Stimulated activated CD4-positive, alpha-beta T cell treated with anti-CD3 and anti-CD28 coated beads, TNF-alpha, amount 100 ng/mL, for 1 hour (primary cell): ENCODE measurements at places on chromosomes 2 and 18.

DNA sequence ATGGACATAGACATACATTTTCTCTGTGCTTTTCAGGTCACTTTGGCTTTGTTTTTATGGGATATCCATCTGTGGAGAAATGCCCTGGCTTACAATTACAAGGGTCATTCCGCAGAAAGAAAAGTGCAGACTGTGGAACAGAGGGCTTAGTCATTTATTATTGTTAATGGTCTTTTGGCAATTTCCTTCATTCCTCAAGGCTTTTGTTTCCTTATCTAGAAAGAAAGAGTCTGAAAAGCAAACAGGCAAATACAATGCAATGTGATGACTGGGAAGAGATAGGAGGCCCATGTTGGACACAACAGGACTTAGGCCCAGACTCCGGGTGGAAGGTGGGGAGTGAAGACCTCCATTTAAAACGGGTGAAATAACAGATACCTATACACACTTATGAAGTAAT lies 129.5 kb upstream of the CAVIN2 start:
- DNase-seq, result no peak

DNA sequence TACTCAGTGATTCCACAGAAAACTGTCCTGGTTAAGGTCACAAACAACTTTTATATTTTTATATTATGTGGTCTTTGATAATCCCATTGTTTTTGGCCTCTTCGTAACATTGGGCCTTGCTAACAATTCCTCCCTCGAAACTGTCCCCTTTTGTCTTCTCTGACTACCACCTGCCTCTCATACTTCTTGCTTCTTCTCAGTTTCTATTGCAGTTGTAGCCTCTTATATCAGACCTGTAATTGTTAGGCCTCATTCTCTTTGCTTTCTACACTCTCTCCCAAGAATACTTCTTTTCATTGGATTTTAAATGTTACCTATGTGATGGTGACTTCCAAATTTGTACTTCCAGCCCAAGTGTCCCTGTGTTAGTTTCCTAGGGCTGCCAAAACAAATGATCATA lies 44.7 kb downstream of the MC4R start:
- no peak for DNase-seq

DNA sequence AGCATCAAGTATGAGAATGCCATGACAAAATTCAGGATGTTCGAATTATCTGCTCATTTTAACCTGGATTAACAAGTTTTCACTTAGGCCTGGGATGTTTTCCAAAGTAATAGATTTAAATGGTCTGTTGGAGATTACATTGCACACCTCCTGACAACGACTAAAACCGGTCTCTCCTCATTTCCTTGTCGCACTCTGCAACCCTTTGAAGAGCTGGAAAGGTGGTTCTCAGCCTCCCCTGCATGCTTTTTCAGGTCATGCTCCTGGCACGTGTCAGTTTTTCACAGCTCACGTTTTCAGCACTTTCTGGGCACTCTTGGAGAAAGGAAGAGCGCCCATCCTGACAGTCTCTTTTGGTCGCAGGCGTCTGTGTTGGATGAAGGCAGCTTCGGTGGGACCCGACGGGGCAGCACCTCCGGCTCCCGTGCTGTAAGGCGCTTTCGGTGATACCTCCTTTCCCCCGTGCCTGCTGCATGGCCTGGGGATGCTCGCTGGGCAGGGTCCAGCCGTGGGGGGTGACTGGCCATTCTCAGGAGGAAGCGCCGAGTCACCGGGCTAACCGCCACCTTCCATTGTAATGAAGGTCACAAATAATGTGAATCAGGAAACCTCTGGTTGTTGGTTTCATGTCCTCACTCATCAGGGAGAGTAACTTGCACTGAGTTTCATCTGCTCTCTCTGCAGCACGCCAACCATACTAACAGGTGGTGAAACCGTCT lies 63.5 kb upstream of the RBM44 start:
- DNase-seq, result no peak

GRCh38 chr2:43430489-43430888 lies 165.3 kb downstream of the THADA start:
- no peak for DNase-seq

GRCh38 chr2:129914538-129915302 lies 64.7 kb upstream of the RAB6C start:
- DNase-seq, result no peak

- no peak for DNase-seq
Measured at GRCh38 chr2:24329700-24330099, 30.6 kb downstream of the ITSN2 start.

- no peak for DNase-seq
Measured at GRCh38 chr2:209499069-209499468, 75.2 kb downstream of the MAP2 start.

DNA sequence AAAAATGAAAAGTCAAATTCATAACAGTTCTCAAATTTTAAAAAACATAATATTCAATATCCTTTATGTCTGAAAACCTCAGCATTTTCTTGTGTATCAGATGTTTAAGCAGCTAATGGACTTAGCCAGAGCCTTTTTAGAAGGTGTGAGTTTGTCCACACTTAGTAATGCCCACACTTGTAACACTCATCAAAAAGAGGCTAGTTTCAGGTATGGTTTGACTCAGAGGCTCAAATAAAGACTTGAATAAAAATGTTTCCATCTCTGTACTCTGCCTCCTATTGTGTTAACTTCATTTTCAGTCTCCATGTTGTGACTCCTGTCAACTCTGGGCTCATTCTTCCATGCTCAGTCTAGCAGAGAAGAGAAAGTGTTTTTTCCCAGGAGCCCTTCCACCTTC lies 311.6 kb downstream of the IRS1 start:
- DNase-seq, result no peak

DNA sequence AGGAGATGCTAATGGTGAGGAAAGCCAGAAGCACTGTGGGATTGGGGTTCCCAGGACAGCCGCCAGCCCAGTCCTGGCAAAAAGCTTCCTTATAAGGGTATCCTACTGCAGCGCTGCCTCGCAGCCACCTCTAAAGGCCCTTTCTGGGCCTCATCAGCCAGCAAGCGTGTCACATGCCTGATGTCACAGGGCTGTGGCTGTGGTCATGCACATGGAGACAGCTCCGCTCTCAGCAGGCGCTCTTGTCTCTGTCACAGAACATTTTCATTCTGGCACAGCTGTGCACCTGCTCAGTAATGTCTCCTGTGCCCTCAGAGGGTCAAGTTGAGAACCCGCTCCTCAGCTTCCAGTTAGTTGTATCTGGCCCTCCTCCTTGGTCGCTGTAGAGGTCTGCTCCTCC lies 17.7 kb upstream of the MAL start:
- DNase-seq, result no peak

DNA sequence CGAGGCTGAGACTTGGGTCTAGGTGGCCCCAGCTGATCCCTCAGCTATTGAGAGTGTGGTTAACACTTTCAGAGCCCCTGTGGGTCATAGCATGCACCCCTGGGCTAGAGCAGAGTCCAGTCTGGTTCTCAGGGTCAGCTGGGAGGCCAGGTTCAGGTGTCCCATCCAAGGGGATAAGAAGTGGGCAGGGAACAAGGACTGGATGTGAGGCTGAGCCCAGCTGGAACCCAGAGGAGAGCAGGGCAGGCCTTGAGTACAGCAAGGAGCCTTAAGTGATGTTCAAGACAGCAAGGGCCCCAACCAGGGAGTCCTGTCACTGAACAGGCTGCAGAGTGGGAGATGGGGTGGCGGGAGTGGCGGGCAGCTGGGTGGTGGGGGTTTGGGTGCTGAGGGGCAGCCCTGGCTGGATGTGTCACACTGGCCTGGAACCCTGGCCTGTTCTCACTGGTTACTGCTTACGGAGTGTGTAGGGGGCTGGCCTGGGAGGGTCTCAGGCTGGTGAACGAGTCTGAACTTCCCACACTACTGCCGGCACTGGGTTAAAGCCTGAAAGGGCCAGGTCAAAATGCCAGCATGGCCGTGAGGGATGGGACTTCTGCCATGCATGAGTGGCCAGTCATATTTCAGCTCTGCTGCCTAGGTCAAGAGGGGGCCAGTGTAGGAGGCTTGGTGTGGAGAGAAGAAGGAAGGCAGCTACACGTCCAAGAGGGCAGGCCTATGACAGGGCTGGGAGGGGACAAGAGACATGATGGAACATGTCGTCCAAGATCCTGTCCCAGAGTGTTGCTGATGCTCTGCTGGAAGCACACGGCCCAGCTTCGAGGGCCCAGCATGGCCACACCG lies 13.6 kb downstream of the TMEM185B start:
- no peak for DNase-seq

GRCh38 chr2:98709535-98709934 lies 21.4 kb downstream of the MGAT4A start:
- DNase-seq, result no peak

DNA sequence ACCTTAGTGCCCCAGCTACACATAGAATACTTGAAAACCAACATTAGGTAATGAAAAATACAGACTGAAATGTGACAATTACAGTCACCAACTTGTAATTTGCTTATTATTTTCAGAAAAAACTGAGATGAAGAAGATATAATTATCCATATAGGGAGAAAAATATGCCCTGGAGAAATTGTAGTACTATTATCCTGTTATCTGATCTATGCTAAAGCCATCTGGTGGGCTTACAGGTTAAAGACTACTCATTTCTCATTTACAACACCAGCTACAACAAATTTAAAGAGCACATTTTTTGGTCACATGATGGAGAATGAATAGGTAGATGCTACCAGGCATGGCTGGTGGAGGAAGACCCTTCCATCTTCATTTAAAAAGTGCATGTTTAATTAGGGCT lies 79.6 kb upstream of the NYAP2 start:
- no peak for DNase-seq

DNA sequence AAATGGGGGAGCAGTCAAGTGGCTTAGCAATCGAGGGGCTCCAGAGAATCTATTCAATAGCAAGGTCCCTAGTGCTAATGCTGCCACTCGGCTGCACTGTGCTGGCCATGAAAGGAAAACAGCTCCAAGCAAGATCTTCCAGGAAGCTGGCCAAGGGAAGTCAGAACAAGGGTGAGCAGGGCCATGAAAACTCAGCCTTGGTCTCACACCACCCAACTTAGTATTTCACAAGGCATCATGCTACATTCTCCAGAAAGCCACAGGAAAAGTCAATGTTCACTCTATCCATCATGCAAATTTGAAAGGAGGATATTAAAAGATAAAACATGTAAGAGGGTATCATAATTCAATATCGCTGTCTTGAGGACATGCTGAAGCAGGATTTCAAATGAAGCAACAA lies 35.7 kb downstream of the NRP2 start:
- DNase-seq, result no peak

GRCh38 chr2:199136681-199137080 lies 321.1 kb downstream of the SATB2 start:
- DNase-seq, result no peak

- DNase-seq, result no peak
Measured at GRCh38 chr2:178949584-178949983, 100.4 kb downstream of the CCDC141 start.

- DNase-seq, result no peak
Measured at GRCh38 chr2:240636563-240637115, 11.4 kb downstream of the GPR35 start.

DNA sequence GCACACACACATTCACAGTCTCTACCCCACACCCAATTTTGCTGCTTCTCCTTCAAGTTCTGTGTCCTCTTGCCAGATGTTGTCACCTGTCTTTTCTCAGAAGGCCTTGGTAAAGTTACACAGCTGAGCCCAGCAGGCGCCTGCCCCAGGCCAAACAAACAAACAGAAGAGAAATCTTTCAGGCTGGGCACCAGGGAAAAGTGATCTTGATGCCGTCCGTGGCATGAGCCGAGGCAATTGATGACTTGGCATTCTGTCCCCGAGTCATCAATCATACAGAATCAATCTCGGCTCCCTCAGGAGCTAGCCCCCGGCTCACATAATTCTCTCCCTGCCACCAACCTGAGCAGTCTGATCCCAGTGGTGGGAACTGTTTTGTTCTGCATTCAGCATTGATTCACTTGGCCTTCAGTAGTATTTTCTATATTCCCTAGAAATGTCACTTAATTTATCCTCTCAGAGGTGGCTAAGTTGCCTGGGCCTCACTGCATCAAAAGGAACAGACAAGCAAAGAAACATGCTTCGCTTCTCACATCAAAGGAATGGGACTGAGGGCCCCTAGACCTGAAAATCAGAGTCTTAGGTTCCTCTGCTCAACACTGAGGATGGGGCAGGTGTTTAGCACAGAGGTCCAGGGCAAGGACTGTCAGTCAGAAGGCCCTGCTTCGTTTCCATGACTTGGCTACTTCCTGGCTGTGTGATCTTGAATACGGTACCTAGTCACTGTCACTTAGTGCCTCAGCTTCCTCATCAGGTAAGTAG lies 278.8 kb upstream of the CELF4 start:
- no peak for DNase-seq

DNA sequence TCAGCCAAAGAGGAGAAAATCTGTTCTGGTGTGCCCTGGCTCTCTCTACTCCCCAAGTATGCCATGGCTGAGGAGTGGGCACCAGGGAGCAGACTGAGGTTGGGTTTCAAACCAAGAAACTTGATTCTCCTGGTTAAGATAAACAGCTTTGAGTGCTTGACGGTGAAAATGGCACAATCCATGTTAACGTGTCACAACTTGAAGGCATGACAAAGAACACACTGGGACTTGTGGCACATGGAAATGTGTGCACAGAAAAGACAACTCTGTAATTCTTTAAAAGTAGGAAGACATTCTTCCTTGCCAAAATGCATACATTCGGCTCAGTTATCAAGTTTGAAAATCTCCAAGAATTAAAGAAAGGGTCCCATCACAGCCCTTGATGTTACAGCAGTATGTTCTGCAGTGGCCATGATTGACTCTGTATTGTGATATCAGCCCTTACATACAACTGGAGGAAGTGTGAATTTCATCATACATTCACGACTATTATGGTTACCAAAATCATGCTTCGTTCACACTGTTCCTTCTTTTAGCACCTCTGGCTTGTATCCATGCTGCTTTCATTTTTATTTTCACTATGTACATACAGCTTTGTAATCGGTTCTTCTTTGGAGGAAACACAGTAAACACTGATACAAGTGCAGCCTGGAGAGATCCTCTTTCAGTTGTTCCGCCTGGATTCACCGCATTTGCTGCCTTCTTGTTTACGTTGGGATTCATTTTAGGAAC lies 15.6 kb upstream of the ACTG2 start:
- DNase-seq, result no peak

DNA sequence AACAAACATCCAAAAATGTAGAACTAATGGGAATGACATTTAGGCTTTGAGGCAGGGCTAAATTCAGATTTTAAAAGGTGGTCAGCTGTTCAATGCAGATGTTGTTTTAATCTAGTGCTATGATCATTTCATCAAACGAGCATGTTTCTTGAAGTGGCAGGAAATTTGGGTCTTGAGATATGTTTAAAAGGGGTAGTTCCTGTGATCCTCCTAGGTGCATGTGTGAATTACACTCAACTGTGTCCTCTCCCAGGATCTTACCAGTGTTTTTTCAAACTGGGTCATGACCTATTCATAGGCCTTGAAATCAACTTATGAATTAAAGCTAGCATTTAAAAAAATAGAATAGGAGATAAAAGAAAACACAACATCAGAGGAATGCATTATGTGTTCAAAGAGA lies 57.4 kb upstream of the ACMSD start:
- no peak for DNase-seq

GRCh38 chr2:43178602-43179542 lies 47.5 kb downstream of the ZFP36L2 start:
- DNase-seq, result no peak

- no peak for DNase-seq
Measured at GRCh38 chr2:209614690-209615369, 156.8 kb upstream of the UNC80 start.
